ENCODE measurements at places on chromosomes 13 and 19. TPM values are rescaled to one million over a fixed set of nuclear protein-coding genes. Genes with fewer than 3 reads are reported as not detected.

- no peak for DNase-seq
Measured at GRCh38 chr13:108266321-108266990, 3.1 kb upstream of the TNFSF13B start.

GRCh38 chr19:38800577-38801347, 11.8 kb downstream of the LGALS7B start:
- no peak for DNase-seq

GRCh38 chr19:7215176-7215575, 79.0 kb downstream of the INSR start:
- DNase-seq: no peak

- no peak for DNase-seq
Measured at GRCh38 chr13:22126433-22127021, 455.7 kb downstream of the FGF9 start.

Gene LILRA1
- total RNA-seq: not detected

Data from activated CD4-positive, alpha-beta T cell treated with anti-CD3 and anti-CD28 coated beads, Interleukin-2, amount 10 ng/mL, durations not matched to agents 24 days and 14 days (primary cell).